ENCODE measurements at places on chromosomes 7 and 10. TPM values are rescaled to one million over a fixed set of nuclear protein-coding genes. Genes with fewer than 3 reads are reported as not detected.

- no peak for DNase-seq
Measured at GRCh38 chr7:20320322-20320721, 10.4 kb upstream of the ITGB8 start.

CUBN gene
- 0.07 TPM for total RNA-seq

GRCh38 chr10:33523236-33523792 lies 188.8 kb upstream of the NRP1 start:
- DNase-seq = no peak

DNA sequence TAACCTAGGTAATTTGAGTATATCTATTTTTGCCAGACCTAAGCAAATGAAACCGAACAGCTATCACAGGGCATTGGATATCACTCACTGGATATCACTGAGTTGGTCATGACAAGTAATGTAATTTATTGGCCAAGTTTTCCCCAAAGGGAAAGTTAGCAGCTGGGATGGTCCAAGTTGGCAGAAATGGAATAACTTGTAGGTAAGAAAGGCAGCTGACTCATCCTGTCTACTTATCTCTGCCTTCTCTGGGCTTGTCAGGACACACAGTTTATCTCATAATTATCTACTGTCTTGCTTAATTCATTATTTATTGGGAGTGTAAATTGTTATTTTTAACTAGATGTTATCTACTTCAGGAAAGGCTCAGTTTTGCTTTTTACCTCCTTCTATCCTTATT lies 502.0 kb upstream of the DPP6 start:
- no peak for DNase-seq

DNA sequence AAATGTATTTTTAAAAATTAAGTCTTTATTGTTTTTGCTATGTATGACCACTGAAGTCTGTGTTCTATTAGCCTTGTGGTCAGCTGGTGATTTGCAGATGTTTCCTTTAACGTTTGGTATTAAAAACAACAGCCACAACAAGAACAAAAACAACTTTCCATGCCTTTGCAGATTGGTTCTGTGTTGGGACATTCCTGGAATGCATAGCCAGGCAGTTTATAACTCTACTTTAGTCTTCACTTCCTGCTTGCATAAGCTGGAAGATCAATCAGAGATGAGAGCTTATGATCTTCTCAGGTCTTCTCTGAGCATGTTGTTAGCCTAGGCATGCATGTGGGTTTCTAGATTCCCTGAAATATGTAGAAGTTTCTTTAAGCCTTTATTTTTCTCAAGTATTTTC lies 58.9 kb upstream of the SEMA3C start:
- DNase-seq = no peak

BMS1 gene
- total RNA-seq = 20.0 TPM

- no peak for DNase-seq
Measured at GRCh38 chr10:31578951-31579350, 259.9 kb downstream of the ZEB1 start.

GJD4 gene
- not detected for total RNA-seq

GRCh38 chr7:143305423-143306070 lies 10.4 kb upstream of the CLCN1 start:
- no peak for DNase-seq

DNA sequence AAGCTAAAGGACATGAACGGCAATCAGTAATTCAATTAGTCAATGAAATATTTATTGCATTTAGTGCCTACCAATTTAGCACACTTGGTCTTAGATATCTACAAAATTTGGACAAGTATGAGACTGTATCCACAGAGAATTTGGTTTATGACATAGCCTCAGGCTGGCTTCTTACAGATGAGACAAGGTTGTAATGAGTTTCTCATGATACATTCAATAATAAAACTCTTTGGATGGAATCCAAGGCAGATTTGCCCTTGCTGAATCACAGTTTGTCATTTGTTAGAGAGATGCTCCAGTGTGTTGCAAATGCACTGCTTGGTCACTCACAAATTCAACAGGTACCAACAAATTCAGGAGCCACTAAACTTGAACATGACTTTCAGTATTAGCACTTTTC lies 162.5 kb downstream of the GPR37 start:
- DNase-seq = no peak

DNA sequence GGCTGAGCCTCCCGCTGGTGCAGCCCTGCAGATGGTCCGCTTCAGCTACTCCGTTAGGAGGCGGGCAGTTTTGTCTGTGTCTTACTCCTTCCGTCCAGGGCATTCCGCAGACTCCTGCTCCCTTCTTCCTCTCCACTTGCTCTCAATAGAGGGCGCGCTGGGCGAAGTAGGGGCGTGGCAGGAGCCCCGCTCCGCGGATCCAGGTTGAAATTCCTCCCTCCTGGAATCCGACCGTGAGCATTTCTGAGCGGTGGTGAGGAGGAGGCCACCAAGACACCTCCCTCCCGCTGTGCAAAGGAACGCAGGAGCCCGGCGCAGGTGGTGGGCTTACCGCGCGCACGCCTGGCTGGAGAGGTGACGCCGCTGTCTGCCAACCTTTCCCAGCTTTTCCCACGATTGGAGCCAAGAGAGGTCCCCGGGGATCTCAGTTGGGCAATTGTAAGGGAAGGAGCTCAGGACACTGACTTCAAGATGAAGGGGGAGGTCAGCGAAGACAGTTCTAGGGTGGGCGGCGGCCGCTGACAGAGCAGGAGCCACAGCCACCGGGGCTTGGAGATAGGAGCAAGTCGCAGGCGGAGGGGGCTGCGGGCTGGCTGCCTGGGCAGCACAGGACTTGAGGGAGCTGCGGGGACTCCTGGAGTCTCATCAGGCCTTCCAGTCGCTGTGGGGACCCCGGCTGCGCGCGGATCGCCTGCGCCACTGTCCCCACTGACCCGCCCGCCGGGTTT lies 1011.3 kb downstream of the XPNPEP1 start:
- DNase-seq = no peak

DNA sequence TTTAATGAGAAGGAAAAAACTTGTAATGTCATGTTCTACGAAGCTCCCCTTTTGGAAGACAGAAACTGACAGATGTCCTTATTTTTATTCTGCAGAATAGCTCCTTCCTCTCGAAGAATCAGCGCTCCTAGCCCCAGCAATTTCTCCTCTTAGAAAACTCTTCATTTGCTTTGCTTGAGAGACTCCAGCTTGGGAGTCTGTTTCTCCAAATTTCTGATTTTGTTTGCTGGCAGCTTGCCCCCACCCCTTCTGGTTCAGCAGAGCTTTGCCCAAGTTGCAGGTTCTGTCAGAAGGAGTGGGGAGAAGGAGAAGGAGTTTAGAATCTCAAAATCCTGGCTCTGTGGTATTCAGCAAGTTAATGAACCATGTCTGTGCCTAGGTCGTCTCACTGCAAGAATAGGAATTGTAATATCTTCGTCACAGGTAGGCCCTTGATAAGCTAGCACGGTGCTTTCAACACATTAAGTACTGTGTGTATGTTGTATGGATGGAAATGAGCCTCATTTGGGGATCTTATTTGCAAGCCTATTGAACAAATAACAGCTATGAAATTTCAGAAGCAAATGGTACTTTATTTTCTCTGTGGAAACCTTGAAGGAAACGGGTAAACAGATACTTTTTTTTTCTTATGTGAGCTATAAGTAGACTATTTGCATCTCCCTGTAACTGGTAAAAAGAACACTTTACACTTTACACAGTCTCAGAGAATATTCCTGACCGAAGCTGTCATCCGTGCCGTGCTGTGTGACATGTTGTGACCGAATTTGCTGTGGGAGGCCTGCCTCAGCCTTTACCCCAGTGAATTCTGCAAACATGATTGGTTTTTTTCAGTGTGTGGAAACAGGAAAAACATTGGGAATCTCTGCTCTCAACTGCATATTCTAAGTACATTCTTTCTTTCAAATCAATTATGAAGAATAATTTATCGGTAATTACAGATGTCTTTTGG lies 290.9 kb downstream of the CAMK1D start:
- DNase-seq = no peak

PSD gene
- total RNA-seq = 2.3 TPM

GRCh38 chr7:47391726-47392125 lies 190.2 kb downstream of the TNS3 start:
- DNase-seq = no peak

ASZ1 gene
- not detected for total RNA-seq

GRCh38 chr7:130365088-130365487 lies 15.2 kb upstream of the CPA1 start:
- DNase-seq = no peak

GRCh38 chr10:77973276-77973675 lies 46.7 kb upstream of the DLG5 start:
- no peak for DNase-seq

GRCh38 chr10:80351220-80351619 lies 5.3 kb downstream of the DYDC1 start:
- no peak for DNase-seq

- DNase-seq = no peak
Measured at GRCh38 chr7:17402628-17403278, 104.3 kb downstream of the AHR start.

DNA sequence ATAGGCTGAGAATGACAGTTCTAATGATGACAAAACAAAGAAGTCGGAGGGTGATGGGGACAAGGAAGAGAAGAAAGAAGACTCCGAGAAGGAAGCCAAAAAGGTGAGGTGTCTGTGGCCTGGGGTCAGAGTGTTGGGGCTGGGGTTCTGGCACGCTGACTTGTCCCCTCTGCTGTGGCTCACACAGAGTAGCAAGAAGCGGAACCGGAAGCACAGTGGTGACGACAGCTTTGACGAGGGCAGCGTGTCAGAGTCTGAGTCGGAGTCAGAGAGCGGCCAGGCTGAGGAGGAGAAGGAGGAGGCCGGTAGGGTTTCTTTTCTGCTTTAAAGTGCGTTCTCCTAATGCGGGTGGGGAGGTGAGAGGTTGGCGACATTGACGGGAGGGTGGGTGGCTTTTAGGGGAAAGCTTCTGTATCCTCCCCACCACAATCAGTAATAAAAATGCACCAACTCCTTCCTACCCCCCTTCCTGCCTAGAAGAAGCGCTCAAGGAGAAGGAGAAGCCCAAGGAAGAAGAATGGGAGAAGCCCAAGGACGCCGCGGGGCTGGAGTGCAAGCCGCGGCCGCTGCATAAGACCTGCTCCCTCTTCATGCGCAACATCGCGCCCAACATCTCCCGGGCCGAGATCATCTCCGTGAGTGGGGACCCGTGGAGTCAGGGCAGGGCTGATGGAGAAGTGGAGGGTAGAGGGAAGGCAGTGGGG lies 4.6 kb downstream of the UFSP1 start:
- no peak for DNase-seq

GRCh38 chr10:58341422-58341821 lies 6.6 kb downstream of the UBE2D1 start:
- DNase-seq = no peak

DNAJC12 gene
- total RNA-seq = 0.33 TPM

DNA sequence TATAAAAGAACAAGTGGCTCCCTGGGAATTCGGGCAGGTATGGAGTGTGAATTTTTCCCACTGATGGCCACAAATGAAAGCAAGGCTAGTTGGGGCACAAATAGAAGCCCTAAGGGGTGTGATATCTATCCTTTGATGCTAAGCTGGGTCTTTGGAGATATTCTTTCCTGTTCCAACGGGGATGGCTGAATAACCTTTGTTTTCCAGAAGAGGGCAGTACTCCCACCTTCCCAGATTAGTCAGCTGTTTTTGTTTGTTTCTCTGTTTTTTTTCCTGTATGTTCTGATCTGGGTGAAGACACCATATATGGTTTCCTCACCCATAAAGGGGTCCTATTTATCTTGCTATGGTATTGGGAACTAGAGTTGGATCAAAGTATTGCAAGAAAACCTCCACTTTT lies 947.7 kb upstream of the SORCS1 start:
- DNase-seq = no peak

GRCh38 chr10:5765617-5766016 lies 47.6 kb downstream of the GDI2 start:
- DNase-seq = no peak

GRCh38 chr7:158137516-158138328 lies 449.9 kb downstream of the PTPRN2 start:
- DNase-seq = no peak

DNA sequence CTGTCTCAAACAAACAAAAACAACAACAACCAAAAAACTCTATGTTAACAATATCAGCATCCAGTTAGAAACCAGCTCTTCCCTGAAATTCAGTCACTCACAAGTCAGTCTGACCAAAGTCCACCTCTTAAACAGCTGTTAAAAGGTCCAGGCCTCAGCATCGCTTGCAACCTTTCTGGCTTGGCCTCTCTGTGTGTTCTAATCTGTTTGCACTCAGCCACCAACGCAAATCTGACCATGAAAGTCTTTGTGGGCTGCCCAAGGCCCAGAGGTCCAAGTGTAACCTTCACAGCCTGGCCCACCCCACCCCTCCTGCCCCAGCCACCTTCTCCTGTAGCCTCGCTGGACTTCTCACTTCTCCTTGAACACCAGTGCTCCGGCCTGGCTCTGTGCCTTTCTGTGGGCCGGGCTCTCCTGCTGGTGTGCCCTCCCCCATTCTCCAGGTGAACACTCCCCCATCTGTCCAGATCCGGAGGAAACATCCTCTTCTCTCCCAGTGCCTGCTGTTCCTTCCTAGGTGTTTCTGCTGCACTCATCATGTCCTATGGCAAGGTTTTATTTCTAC lies 72.2 kb upstream of the EFCAB10 start:
- DNase-seq = no peak

DNA sequence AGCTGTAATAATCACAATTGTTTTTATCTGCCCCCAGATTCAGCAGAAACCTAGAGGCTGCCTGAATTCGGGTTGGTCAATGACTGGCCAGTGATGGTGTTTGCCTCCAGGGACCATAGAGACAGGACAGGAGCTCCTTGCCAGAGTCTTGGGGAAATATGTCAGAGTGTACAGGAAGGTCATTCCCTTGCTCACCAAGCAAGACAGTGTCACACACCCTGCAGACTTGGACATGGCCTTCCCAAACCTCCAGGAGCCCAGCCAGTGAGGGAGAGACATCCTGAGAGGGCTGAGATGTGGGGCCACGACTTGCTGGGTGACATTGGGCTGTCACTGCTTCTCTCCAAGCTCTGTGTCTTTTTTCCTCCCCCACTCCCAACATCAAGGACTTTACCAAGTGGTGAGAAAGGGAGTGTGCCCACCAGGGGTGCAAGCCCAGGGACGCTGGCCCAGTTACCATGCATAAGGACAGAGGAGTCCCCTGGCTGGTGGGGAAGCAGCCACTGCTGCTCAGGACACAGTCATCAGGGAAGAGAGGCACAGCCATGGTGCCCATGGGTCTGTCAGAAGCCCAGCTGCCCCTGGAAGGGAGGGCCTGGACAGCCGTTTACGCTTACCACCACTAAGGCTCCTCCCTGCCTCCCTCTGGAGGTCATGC lies 25.3 kb upstream of the C10orf53 start:
- no peak for DNase-seq

CHCHD2 gene
- 978 TPM for total RNA-seq

- DNase-seq = no peak
Measured at GRCh38 chr7:19775578-19775977, 2.2 kb upstream of the TMEM196 start.

DNA sequence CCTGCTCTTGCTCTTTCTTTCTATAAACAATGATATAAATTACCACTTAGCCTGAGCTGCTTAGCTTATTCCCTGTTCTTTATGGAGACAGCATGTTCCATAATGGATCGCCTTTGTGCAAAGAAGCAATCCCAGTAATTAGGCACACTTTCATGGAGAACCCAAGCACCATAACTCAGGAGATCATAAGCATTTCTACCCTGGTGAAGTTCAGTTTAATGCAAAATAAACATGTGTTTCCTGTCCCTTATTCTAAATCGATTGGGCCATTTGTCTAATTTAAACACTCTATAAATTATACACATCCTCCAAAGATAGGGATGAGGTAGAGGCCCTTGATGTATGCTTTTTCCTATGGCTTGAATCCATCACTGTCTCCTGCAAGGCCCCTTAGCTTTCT lies 75.8 kb upstream of the TMEM72 start:
- no peak for DNase-seq

All from PC-9 (cell line).